ENCODE measurements at places on chromosomes 1 and 21.

DNA sequence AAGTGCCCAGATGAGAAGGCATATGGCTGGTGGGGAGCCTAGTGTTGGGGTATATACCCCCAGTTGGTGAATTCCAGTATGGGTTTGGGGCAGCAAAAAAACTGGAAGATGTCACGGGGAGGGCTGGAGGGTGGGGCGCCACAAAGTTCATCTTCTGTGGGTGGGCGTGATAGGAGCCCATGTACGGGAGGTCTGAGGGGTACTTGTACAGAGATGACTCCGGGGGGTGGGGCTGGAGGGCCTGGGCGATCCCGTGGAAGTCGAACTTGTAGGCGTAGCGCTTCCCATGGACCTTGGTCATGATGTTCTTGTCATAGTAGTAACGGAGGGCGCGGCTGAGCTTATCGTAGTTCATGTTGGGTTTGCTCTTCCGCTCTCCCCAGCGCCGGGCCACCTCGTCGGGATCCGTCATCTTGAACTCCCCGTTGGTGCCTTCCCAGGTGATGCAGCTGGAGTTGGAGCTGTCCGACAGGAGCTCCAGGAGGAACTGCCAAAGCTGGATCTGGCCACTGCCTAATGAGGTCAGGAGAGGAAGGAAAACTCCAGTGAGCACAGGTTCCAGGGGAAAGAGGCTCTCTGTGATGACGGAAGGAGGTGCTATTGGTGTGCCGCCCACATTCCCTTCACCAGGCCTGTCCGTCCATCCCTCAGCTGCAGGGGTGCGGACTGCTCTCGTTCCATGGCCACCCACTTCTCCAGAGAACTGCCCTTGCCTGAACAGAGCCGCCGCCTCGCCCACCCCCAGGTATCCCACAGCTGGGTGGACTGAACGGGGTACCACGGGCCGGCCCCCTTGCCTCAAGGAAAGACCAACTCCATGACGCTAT, 114.7 kb downstream of the ERG start:
- DNase-seq, result no peak

DNA sequence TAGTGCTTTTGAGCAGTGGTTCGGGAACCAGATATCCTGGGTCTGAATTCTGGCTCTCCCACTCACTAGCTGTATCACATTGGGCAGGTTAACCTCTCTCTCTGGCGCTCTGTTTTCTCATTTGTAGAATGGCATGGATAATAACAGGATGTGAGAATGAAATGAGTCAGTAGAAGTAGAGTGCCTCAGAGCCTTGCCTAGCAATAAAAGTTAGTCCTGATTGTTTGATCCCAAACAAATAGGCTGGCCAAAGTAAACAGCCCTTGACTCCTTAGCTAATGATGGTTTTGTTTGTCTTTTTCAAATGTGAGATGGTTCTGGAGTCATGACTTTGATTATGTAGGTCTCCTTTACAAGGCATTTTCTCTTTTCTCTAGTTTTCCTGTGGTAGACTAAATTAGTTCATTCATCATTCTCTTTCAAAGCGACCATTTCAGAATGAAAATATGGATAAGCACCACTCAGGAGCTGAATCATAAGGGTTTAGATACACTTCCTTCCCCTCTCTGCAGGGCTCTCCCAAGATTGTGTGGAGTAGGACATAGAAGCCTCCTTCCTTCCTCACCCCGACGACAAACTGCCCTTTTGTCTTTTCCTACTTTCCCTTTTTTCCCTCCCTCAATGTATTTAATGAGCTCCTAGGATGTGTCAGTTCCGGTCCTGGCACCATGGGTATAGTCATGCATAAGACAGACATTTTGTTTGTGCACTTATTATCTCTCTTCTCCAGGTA, 23.1 kb downstream of the KIAA0040 start:
- no peak for DNase-seq

DNA sequence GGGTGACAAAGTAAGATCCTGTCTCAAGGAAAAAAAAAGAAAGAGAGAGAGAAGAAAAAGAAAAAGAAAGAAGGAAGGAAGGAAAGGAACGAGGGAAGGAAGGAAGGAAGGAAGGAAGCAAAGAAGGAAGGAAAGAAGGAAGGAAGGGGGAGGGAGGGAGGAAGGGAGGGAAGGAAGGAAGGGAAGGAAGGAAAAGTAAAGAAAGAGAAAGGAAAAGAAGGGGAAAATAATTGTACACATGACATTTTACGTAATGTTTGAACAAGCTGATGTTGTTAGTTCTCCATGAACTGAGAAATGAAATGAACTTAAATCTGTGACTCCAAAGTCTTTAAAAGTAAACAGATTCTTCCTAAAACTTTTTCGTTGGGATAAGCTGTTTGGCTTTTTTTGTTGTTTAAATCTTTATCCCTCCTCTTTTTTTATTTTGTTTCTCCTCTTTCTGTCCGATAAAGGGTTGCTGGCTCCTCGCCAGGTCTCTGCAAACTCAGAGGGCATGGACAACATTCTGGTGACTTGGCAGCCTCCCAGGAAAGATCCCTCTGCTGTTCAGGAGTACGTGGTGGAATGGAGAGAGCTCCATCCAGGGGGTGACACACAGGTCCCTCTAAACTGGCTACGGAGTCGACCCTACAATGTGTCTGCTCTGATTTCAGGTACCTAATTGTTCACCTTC, 59.8 kb downstream of the IL12RB2 start:
- no peak for DNase-seq

- no peak for DNase-seq
Observed at GRCh38 chr1:226404063-226404903, 3.6 kb downstream of the PARP1 start.

GRCh38 chr1:47469910-47470309, 32.1 kb downstream of the FOXD2 start:
- DNase-seq, result no peak

GRCh38 chr1:27106561-27107323, 48.2 kb downstream of the SLC9A1 start:
- no peak for DNase-seq

DNA sequence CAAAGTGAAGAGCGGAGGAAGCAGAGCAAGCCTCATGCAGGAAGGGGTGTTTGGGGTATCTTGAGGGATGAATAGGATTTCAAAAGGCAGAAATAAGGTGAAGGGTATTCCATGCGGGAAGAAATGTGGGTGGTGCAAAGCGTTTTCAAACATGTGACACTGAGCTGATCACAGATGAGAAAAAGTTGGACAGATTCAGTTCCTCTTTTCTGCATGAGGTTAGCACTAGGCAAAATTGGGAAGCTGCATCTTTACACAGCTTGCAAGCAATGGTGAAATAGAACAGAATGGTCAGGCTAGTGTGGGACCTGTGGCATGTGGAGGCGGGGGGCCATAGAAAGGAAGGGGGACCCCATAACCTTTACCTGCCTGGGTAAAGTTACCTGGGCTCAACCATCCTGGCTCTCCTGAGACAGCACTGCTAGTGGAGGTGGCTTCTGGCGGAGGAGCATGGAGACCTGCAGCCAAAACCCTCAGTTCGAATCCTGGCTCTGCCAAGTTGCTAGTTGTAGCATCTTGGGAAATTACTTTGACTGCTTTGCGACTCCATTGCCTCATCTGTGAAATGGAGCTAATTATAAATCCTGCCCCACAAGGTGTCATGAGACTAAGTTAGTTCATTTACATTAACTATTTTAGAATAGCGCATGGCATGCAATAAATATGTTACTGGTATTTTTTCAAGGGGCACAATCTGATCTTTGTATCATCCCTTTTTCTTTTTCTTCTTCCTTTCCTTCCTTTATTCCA, 16.4 kb downstream of the KCNA10 start:
- no peak for DNase-seq

DNA sequence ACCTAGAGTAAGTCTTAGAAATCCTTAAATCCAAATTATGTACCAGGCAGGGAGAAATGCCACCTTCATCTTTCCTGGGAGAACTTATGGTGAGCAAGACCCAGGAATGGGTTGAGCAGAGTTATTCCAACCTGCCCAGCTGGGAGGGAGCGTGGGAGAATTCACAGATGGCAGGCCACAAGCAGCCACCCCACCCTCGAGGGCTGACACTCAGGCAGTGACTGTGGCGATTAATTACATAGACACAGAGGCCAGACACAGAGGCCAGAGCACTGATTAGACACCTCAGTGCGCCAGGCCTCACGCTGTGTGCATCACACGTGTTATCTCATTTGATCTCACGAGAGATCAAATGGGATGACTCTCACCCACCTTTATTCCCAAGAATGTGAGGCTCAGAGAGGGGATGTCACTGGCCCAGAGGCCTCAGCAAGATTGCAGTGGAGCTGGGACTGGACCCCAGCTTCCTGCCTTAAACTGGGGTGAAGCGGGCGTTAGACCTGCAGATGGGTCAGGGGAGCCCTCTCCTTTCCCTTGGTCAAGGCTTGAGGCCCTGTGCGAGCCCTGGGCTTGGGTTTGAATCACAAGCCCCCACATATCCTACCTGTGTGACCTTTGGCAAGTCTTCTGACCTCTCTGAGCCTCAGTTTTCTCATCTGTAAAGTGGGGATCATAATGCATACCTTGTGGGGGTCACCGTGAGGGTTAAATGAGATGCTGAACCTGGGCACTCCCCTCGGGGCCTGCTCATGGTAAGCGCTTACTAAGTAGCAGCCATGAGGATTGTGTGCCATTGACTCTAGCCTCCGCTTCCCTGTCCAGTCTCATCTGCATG, 28.8 kb upstream of the PADI4 start:
- DNase-seq, result no peak

DNA sequence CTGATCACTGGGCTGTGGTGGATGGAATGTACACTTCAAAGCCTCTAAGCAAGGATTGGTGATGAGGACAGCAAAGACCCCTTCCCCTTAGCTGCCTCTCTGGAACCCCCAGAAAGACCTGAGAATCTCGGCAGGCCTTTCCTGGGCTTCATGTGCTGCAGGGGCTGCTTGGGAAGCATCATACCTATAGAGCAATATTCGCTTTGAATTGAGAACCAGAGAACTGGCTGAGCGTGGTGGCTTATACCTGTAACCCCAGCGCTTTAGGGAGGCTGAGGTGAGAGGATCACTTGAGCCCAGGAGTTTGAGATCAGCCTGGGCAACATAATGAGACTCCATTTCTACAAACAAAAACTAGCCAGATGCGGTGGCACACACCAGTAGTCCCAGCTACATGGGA, 22.0 kb downstream of the CSF1 start:
- no peak for DNase-seq
